Activated naive CD4-positive, alpha-beta T cell treated with anti-CD3 and anti-CD28 coated beads, Interleukin-2, amount 50 U/mL, for 72 hours (primary cell): ENCODE measurements at places on chromosomes 1 and 21.
A peak's percentile ranks its signal among the peaks of the same experiment; 100 is the strongest.

GRCh38 chr21:36205962-36206361 lies 49.3 kb downstream of the DOP1B start:
- no peak for DNase-seq

- no peak for DNase-seq
Measured at GRCh38 chr1:8858888-8859706, 19.4 kb downstream of the ENO1 start.

DNA sequence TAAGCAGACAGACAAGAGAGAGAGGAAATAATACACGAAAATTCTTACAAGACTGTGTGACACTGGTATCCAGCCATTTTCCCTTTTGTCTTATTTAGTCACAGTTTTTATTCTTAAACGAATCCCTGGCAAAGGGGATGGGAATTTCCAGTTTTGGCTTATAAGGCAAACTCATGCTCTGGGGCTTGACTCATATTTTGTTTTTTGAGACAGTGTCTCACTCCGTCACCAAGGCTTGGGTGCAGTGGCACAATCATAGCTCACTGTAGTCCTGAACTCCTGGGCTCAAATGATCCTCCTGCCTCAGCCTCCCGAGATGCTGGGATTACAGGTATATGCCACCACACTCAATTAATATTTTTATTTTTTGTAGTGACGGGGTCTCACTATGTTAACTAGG lies 31.9 kb downstream of the PTGER3 start:
- DNase-seq = no peak

GRCh38 chr1:94281361-94282142 lies 44.2 kb upstream of the ARHGAP29 start:
- no peak for DNase-seq

GRCh38 chr21:33572350-33572749 lies 16.1 kb downstream of the DONSON start:
- no peak for DNase-seq

DNA sequence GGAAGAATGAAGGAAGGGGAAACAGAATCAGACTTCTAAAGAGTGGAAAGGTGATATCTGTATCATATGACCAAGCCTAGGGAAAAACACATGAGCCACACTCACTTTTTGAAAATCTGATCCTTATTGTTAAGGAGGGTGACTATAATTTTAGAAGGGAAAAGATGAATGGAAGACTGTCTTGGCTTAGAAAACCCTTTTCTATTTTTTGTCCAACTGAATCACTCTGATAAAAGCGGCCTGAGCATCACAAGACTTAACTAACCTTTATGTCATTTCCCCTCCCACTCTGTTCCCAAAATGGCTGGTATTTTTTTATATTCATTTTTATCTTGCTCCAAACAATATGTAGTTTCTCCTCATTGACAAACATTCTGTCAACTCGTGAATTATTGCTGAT lies 169.8 kb downstream of the C1orf21 start:
- no peak for DNase-seq

DNA sequence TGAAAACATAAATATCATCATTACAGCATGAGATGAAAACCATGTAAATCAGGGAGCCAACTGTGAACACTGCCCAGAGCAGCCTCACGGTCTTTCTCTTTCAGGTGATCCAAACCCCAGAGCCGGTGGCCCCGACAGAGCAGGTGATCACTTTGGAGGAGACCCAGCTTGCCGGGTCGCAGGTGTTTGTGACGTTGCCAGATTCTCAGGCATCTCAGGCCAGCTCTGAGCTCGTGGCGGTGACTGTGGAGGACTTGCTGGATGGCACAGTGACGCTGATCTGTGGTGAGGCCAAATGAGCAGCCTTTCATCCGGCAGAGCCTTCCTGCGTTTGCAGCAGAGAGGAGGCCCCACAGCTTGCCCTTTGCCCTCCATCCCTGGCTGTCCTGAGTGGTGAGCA lies 37.2 kb upstream of the EPHA8 start:
- DNase-seq = no peak

DNA sequence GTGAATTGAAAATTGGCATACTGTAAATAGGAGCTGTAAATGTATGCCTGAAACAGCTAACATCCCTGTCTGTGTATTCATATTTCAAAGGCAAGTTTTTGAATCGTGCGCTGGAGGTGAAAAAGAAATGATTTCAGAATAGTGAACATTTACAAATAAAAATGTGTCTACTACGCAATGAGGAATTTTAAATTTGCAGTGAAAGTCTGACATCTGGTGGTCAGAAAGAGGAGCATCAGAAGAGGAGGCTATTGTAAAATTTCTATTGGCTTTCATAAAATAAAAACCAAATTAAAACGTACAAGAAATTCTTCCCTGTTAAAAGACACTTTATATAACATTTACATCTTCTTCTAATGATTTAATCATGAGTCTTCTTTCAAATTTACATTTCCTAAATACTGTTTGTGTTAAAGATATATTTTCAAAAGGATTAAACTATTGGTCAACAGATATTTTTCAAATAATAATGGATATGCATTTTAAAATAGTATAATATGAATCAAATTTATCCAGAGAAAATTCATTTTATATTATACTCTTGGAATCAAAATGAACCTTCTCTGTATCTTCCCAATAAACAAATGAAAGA lies 113.7 kb upstream of the RRP15 start:
- DNase-seq = no peak

- DNase-seq = no peak
Measured at GRCh38 chr1:155219592-155220031, 11.1 kb downstream of the MTX1 start.

DNA sequence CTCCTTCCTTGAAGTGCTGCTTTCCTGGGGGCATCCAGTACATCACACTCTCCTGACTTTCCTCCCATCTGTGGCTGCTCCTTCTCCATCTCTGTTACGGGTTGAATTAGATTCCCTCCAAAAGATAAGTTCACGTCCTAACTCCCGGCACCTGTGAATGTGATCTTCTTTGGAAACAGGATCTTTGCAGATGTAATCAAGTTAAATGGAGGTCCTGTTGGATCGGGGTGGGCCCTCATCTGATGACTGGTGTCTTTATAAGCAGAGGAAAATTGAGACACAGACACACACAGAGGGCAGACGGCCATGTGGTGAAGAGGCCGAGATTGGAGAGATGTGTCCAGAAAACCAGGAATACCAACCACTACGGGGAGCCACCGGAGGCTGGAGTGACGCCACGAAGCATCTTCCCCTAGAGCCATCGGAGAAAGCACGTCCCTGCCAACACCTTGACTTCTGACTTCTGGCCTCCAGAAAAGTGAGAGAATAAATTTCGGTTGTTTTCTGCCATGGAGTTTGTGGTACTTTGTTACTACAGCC lies 36.0 kb downstream of the ZBTB18 start:
- DNase-seq = no peak

DNA sequence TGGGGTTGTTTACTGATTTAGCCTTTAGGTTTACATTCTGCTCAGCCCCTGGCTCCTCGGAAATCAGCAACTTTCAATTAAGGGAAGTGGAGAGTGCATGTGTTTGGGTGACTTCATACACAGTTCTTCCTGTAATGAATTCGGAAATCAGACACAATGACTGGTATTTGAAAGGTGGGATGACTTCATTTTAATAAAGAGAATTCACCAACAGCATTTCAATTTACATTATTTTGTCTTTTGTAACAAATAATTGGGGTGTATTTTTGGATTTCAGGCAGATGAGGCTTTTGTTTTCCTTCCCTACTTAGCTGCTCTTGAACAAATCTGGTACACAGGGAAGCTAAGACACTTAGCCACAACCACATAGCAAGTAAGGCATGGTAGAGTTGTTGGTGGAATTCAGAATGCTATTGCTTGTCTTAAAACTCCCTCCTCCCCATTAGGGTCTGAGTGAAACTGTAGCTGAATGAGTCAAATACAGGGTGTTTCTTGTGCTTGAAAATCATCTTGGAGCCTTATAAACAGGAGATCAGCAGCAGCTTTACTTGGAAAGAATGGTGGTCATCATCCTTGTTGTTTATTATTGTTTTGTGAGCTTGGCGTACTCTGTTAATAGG lies 917 bp downstream of the STX12 start:
- peak; percentile 4 for DNase-seq

DNA sequence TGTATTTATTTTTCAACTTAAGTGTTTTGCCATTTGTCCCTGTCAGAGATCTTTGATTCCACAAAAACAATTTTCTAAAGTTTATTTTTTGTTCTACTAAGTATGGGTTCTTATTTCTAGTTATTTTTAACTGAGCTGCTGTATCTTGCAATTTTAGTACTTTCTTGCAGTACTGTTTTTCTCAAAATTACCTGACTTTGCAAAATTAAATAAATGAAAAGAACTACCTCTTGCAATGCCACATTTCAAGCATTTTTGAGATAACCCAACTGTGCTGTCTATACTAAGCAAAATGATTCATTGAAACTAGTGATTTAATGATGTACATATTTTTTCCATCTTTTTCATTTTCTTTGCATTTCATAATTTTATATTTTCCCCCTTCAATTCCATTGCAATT lies 71.5 kb upstream of the ADGRL2 start:
- no peak for DNase-seq

- DNase-seq = no peak
Measured at GRCh38 chr1:222054416-222054815, 312.5 kb upstream of the DUSP10 start.

DNA sequence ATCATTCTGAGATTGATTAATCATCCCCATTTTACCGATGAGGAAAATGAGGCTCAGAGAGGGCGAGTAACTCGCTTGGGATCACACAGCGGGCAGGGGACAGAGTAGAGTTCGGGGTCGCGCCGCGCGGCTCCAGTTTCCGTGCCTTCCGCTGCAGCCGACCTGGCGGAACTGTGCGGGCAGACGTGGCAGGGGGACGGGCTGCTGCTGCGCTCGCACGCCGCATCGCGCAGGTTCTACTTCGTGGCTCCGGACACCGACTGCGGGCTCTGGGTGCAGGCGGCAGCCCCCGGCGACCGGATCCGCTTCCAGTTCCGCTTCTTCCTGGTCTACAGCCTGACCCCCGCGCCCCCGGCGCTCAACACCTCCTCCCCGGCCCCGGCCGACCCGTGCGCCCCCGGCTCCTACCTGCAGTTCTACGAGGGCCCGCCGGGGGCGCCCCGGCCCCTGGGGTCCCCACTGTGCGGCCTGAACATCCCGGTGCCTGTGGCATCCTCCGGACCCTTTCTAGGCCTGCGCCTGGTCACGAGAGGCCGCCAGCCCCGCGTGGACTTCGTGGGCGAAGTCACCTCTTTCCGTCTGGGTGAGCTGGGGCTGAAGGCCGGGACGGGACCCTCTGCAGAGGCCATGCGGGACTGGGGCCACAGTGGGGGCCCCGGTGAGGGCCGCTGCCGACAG lies 2.3 kb downstream of the LDLRAD2 start:
- peak; percentile 60 for DNase-seq

DNA sequence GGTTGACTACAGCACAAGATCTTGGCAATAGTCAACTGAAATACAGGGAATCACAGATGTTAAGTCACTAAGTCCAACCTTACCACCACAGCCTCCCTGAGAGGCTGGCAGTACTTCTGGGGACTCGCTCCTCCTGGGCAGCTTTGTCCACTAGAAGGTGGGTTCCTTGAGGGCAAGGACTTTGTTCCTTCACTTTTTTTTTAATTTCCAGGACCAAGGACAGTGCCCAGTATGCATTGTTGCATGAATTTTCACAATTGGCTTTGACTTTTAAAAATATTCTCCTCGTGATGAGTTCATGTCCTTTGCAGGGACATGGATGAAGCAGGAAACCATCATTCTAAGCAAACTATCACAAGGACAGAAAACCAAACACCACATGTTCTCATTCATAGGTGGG lies 96.7 kb upstream of the IGSF21 start:
- no peak for DNase-seq

GRCh38 chr21:27569831-27570230 lies 602.9 kb upstream of the ADAMTS5 start:
- no peak for DNase-seq

DNA sequence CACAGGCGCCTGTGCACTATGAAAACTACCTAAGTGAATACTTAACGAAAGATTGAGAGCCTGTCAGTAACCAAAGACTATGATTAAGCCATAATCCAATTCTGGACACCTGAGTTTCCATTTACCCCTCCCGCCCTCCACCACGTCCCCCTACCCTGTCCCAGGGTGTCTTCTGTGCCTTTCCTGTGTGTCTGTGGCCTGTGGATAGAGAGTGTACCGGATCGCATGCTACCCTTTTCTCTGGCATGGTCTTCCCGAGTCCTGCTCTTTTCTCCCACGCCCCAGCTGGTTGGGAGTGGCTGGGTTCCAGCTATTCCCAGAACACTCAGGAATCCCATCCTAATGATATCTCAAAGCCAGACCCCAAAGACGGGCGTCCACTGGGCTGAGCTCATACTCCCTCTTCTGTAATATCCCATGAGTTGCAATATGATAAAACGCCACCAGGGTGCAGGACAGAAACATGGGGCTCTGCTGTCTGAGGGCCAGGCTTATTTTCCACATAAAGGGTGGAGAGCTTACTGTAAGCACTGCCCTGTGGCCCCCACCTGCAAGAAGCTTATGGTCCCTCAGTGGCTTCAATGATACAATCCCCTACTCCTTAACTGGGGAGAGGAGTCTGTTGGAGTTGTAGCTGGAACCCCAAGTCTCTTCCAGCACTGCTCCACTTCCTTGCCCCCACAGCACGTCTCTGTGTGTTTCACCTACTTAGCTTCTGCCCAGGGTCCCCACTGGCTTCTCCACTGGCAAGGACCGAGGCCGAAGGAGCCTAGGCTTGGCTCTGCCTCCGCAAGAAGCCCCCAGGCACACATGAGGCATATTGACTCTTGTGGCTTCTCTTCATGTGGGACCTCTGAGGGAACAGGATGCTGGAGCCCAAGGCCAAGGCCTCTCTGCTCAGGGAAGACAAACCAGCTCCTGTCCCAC lies 17.6 kb upstream of the ALX3 start:
- peak; percentile 65 for DNase-seq

DNA sequence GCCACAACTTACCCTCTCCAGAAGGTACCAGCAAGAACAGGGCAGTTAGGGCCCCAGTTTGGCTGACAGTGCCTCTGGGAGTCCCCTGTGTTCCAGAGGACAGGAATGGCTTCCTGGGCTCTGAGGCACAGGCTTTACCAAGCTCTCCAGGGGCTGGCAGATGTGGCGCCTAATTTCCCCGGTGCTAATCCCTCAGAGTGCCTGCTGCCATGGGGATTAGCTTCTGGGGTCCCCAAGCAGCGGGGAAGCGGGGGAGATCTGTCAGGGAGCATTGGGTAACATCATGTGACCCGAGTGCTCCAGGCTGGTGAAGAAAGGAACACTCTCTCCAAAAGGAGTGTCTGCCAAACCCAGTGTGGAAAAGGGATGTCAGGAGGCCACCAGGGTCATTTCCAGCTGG lies at the start of gene LACTBL1:
TSS of gene LACTBL1 (minus strand) at position 107 of the 400 bp plus-strand sequence. CDS start 550 bp downstream, outside the sequence.
- no peak for DNase-seq

GRCh38 chr1:227999056-227999930 lies 7.5 kb upstream of the WNT3A start:
- peak; percentile 75 for DNase-seq

DNA sequence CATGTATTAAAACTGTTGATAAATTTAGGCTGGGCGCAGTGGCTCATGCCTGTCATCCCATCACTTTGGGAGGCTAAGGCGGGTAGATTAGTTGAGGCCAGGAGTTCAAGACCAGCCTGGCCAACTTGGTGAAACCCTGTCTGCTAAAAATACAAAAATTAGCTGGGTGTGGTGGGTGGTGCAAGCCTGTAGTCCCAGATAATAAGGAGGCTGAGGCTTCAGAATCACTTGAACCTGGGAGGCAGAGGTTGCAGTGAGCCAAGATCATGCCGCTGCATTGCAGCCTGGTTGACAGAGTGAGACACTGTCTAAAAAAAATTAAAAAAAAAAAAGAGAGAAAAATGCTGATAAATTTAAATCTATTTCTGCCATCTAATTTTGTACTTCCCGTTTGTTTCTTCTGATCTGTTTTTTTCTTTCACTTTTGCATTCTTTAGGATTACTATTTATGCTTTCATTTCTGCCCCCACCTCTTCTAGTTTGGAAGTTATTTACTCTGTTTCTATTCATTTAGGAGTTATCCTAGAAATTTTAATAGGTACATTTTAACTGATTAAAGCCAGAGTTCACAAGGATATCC lies 3.2 kb upstream of the DENND1B start:
- no peak for DNase-seq
